ENCODE measurements at places on chromosomes 6 and 20.

DNA sequence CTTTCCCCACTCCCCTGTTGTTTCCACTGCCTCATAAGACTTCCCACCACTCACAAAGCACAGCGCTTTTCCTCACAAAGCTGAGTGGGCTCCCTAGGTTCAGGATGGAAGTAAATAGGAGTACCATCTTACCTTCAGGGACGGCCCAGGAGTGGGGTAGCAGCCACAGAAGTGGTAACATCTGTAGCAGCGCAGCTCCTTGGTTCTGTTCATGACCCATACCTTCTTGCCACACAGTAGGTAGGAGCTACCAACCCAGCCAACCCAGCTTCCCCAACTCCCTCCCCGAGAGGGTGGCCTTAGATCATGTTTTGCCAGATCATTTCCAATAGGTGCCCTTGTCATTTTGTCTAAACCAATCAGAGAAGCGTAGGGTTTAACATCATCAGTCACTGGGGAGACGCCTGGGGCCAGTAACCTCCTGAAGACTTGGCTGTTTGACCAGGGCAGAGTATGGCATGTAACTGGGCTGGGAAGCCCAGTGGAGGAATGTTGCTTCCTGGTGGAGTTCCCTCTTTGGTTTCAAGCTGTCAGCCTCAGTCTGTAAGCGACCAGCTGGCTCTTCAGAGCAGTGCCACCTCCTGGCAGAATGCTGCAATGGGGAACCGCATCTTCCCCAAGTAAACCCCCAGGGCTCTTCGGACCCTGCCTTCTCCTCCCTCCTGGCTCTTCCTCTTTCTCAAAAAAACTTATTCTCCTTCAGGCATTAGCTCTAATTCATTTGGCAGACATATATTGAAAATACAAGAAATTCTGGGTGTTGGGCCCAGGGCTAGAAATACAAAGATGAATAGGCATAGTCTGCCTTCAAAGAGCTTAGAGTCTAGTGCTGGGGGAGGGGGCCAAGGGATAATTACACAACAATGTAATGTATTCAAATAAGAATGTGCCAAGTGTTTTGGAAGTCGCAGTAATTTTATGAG lies at the start of gene HLA-DMA:
TSS of gene HLA-DMA (minus strand) at position 281 of the 923 bp plus-strand sequence. CDS start at position 220, 61 bp downstream.
- no peak for DNase-seq

- no peak for DNase-seq
Observed at GRCh38 chr20:33584976-33585375, 77.2 kb upstream of the C20orf144 start.

GRCh38 chr6:157774153-157775135 lies 48.6 kb upstream of the SNX9 start:
- no peak for DNase-seq

- no peak for DNase-seq
Observed at GRCh38 chr20:44496976-44497375, 21.3 kb downstream of the TTPAL start.

GRCh38 chr6:43716099-43716498 lies 28.5 kb upstream of the MRPS18A start:
- no peak for DNase-seq

GRCh38 chr6:95819939-95820338 lies 195.8 kb upstream of the FUT9 start:
- DNase-seq = no peak

GRCh38 chr6:36347621-36348020 lies 10.9 kb upstream of the BNIP5 start:
- DNase-seq = no peak

GRCh38 chr20:57167971-57168701 lies 98.3 kb downstream of the BMP7 start:
- no peak for DNase-seq

DNA sequence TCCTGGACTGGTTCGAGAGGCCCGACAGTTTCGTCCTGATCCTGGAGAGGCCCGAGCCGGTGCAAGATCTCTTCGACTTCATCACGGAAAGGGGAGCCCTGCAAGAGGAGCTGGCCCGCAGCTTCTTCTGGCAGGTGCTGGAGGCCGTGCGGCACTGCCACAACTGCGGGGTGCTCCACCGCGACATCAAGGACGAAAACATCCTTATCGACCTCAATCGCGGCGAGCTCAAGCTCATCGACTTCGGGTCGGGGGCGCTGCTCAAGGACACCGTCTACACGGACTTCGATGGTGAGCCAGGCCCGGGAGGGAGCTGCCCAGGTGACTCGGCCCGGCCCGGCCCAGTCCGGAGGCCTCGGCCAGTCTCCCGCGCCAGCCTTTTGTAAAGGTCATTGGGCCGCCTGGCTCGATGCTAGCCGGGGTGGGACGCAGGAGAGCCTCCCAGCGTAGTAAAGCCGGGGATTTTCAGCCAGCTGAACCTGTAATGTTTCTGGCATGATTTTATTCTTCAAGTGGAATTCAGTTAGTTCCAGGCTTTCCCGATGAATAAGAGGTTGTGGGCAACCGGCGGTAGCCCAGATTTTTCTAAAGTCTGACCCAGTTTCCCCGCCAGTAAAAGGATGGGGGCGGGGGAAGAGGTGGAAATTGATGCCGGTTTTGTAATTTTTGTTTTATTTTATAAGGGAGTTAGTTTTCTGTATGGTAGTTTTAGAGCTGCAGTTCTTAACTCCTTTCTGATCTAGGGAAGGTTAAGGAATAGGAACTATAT lies 1.4 kb downstream of the PIM1 start:
- no peak for DNase-seq

DNA sequence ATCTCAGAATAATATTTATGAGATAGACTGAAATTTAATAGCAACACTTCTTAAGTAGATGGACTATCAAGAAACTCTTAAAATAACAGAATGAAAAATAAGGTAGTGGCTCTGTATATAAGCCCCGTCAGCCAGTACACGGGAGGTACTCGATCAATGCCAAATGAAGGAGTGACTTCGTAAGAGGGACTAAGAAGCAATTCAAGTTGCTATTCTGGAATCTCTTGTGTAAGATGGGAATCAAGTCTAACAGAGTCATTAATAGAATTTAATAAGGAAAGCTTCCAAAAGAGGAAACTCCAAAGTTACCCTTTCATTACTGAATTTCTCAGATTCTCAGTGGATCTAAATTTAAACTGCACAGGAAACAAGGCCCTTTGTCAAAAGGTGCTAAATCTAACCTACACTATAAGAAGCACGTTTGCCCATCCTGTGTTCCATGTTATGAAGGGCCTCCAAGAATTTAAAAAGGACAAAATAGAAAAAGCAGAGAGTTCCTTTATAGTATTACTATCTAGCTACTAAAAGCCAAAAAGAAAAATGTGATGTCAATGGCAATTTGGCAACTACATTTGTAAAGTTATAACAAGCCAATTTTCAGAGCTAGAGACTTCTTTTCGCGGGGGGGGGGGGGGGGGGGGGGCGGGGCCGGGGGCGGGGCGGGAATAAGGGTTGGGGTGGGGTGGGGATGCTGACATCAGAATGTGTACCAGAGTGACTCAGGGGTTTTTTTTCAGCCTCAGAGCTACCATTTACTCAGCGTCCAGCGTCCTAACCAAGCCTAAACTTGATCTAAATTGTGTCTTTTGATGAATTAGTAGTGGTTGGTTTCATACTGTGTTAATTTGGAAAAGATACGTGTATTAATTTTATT lies 200.6 kb downstream of the GMPR start:
- no peak for DNase-seq
